ENCODE measurements at places on chromosomes 11 and 22.

GRCh38 chr11:111573821-111574249, 28.4 kb upstream of the SIK2 start:
- no peak for DNase-seq

DNA sequence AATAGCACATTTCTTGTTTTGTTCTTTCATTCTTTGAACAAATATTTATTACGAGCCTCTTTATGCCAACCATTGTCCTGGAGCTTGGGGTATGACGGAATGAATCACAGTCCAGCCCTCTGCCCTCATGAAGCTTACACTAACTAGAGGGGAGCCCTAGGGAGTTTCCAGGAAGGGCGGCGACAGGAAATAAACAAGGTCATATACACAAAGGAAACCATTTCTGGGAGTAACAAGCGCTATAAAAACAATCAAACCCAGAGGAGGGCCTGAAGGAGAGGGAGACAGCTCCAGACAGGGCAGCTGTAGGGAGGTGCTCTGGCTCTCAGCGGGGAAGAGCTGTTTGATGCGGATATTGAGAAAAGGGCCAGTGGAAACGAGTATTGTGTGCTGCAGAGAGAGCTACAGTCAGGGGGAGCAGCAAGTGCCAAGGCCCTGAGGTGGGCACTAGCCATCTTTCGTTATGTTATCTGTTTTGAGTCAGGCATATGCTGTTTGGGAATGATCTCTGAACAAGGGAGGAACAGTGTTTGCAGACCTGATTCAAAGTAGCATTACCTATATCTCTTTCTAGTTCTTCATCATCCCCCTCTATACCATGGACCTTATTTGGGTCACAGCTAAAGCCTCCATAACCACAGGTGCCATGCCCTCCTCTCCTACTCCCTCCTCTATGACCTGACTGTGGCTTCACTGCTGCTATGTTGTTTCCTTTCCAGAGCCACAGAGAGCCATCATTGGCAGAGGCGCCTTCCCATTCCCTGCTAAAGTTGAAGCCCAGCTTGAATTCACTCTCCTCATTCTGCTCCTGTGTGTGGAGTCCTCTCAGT, 15.3 kb upstream of the ZBTB16 start:
- no peak for DNase-seq

GRCh38 chr22:50705219-50705691, 32.6 kb downstream of the SHANK3 start:
- peak; percentile 62 for DNase-seq

GRCh38 chr11:2446590-2447252, 1.9 kb downstream of the KCNQ1 start:
- DNase-seq = no peak

DNA sequence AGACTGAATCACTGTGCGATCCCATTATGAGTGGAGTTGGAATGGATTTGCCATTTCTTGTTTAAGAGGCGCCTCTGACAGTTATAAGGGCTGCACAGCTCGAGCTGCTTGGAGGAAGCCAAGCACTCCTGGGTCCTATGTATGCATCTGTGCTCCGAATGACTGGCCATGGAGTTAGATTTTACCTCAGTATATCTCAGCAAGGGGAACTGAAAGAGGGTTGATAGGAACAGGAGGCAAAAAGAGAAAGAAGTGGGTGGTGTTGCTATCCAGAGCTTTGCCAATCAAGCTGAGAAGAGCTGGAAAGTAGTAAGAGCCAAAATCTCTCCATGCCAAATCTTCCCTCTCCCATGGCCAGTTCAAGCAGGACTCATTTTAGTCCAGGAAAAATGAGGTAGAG, 632.0 kb upstream of the KIRREL3 start:
- DNase-seq = no peak

DNA sequence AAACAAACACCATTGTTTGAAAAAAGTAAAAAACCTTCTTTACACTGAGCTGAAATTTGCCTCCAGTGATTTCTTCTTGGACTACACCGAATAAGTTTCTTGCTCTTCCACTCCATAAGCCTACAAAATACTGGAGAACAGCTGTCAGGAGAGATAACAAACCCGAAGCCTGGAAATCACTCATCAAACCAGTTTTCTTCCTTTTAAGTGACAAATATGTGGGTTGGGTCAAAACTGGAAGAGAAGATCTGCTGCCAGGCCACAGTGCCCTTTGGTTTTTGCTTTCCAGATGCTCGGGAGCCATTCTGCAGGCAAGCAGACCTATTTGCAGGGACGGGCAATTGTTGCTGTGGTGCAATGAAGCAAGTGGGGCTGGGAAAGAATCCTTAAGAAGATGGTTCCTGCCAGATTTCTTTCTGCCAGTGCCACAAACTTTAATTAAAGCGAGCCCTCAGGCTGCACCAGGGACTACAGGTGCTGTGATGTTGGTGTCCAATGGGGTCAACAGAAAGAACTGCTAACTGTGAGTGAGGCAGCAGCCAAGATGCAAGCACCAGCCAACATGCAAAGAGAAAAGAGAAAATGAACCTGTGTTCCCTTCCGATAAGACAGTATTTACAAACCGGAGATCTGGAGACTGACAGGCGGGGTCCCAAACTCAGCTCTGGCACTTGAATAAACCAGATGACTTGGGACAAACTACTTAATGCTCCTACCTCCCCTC, 44.8 kb upstream of the SMCO4 start:
- no peak for DNase-seq

GRCh38 chr11:65778431-65778900, 2.3 kb downstream of the AP5B1 start:
- no peak for DNase-seq

GRCh38 chr11:6328321-6328720, 8.0 kb upstream of the CAVIN3 start:
- DNase-seq = peak; percentile 34

GRCh38 chr11:43735961-43736360, 55.4 kb downstream of the HSD17B12 start:
- peak; percentile 3 for DNase-seq

DNA sequence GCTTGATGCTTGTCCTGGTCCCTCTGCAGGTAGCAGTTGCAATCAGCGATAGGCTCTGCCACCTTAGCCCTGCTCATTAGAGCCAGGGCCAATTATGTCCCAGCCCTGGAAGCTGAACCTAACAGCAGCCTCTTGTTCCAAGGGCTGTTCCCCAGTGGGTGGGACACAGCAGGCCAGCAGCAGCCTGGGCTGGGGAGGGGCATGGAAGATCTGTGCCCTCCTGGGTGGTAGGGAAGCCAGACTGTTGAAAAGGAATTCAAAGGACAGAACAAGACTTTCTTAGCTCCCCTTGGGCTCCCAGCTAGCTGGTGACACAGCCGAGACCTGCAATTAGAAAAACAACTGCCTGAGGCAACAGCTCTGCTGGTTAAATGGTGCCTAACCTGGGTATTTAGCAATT, 17.4 kb downstream of the DRD2 start:
- no peak for DNase-seq

- DNase-seq = no peak
Observed at GRCh38 chr11:31956310-31956709, 134.6 kb upstream of the RCN1 start.

DNA sequence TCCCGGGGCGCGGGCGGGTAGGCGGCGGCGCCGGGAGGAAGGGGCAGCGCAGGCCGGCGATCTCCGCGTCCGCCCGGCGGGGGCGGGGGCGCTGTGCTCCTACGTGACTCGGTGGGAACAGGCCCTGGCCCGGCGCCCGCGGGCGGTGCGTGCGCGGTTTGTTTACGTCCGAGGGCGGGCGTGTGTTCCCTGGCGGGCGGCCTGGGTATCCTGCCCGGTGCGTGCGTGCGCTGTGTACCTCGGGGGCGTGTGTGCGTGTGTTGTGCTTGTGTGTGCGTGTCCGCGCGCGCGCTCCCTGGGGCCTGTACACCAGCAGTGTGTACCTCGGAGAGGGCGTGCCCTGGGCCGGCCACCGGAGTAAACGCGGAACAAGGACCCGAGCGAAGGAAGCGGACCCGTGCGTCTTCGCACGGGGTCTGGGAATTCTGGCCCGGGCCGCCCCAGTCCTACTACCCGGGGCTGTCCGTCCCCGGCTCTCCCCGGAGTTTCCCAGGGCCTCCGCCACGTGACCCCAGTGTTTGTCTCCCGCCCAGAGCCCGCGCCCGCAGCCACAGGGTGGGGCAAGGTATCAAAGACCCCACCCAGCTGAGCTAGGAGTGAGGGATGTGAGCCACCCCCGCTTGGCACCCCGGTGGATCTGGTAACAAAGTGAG, 769 bp downstream of the MAFF start:
- DNase-seq = peak; percentile 42

GRCh38 chr11:95641495-95641894, 148.1 kb downstream of the FAM76B start:
- peak; percentile 83 for DNase-seq

GRCh38 chr11:34250732-34251588, 106.8 kb downstream of the ABTB2 start:
- peak; percentile 73 for DNase-seq

DNA sequence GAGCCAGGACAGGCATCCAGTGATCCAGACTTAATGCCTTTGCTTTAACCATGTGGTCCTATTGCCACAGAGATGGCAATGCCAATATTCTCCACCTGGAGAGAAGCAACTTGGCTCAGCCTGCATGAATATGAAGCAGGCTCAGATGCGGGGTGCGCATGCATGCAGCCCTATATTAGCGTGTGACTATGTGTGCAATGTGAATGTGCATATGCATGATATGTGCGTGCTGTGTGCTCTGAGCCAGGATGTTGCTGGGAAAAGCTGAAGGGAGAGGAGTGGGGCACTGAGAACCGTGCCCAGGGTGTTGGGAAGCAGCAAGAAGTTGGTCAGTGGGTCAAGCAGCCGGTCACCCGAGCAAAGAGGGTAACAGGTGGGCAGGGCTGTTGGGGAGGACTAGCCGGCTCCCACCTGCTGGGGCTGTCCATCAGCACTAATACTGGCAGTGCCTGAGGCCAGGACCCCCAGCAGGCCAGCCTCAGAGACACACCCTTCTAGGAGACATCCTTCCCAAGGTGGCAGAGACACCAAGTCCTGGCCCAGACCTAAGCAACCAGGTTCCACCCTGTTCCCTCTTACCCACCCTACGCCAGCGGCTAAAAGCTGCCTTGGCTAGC, 24.8 kb upstream of the MYOD1 start:
- no peak for DNase-seq

- DNase-seq = no peak
Observed at GRCh38 chr22:48717883-48718817, 1109.5 kb downstream of the BRD1 start.

Measured in NCI-H226 (cell line).